SJSA1 (cell line): ENCODE measurements at places on chromosomes 7 and 10. TPM values are rescaled to one million over a fixed set of nuclear protein-coding genes. Genes with fewer than 3 reads are reported as not detected.

FAM237B gene
- not detected in 2 replicates for total RNA-seq

- no peak for DNase-seq
These were observed 141.9 kb downstream of the TCF7L2 start for GRCh38 chr10:113091920-113092319.

ZNF736 gene
- total RNA-seq = 0.06 and 0.68 TPM in 2 replicates

DNA sequence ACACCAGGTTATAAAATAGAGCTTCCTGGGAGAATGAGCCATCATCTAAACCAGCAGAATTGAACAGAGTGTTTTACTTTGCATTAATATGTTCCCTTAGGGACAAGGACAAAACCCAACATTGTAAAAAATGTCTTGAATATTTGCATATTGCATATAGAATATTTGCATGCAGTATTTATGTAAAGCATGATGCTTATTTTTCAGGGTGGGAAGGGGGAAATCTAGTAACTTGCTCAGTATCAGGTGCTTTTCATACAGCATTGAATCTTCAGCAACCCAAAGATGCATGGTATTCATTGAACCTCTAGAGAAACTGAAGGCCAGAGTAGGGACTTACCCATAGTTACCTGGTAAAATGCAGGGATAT, 409.2 kb upstream of the ZMIZ1 start:
- no peak for DNase-seq

- no peak for DNase-seq
These were observed 364.6 kb downstream of the PAXIP1 start for GRCh38 chr7:154638286-154638685.

HTR5A gene
- total RNA-seq = not detected in 2 replicates

- DNase-seq = no peak
These were observed 13.3 kb downstream of the COPG2 start for GRCh38 chr7:130655286-130655685.

- no peak for DNase-seq
These were observed 84.2 kb downstream of the SEMA3A start for GRCh38 chr7:84110400-84110799.
